Hematopoietic multipotent progenitor cell treated with erythropoietin and hydrocortisone succinate and interleukin-3 and kit ligand, for 8 days (in vitro differentiated cells): ENCODE measurements at places on chromosomes 3 and 15.

- DNase-seq, result no peak
These were observed 6.3 kb upstream of the BHLHE40 start for GRCh38 chr3:4972652-4973643.

DNA sequence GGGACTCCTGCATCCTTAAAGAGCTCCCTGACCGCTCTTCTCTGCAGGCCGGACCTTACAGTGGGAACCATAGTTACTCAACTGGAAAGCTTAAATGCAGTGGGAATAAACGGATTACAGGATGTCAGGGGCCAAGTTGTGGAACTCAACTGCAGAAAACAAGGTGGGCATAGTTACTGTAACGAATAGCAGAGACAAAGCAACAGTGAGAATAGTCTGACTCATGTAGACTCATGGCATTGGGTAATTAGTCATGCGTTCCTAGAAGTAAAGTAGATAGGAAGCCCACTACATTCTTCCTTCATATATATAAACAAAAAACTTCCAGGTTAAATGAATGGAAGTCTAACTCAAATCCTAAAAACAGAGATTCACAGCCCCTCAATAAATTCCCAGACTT is 95.5 kb upstream of the CHRNA7 start:
- no peak for DNase-seq

GRCh38 chr3:156665291-156665690 is 9.1 kb upstream of the TIPARP start:
- no peak for DNase-seq

DNA sequence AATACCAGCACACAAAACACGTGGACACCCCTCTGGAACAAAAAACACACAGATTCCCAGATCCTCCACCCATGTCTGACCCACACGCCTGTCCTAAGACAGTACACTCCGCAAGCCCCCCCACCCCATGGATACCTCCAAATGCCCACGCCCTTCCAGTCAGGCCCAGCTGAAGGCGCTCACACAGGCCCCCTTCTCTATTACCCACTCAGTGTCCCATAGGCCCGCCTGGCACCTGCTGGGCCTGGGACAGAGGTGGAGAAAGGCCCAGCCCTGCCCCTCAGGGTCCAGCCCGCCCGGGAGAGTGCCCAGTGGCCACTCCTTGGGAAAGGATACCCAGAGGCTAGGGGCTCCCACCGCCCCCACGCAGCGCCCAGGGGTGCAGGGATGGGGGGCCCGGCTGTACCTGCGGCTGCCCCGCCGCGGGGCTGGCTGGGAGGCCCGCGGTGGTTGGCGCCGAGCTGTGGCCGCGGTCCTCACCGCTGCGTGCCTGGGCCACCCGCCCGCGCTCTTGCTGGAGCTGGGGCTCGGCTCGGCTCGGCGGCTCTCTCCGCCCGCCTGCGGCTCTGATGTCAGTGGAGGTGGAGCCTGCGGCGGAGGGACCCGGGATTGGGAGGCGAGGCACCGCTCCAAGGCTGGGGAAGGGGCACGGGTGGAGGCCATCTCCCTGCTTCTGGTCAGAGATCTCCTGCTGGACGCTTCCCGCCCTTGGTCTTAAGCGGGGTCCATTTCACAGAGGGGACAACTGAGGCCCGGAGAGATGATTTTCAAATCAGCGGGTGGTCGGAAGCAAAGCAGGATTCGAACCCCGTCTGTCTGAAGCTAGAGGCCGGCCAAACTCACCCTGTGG is at the start of gene CAMK1:
Gene CAMK1, minus strand, starts transcription at position 522 of the 850 bp plus-strand sequence. CDS start 2,198 bp downstream, outside the sequence.
- peak; percentile 50 for DNase-seq

DNA sequence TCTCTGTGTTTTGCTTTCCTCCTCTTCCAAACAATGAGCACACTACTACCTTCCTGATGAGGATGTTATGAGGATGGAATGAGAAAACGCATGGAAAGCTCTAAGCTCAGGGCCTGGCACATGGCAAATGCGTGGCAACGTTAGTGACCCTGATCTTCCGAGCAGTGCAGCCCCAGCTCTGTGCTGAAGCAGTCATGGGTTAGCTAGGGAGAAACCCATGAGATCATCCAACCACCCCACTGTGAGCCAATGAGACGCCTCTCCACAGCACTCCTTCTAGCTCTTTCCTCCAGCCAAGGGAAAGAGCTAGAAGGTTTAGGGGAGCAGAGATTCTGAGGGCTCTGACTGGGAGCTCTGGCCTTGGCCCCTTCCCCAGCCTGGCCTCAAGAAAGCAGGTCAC is 4.5 kb downstream of the CPN2 start:
- DNase-seq, result no peak

DNA sequence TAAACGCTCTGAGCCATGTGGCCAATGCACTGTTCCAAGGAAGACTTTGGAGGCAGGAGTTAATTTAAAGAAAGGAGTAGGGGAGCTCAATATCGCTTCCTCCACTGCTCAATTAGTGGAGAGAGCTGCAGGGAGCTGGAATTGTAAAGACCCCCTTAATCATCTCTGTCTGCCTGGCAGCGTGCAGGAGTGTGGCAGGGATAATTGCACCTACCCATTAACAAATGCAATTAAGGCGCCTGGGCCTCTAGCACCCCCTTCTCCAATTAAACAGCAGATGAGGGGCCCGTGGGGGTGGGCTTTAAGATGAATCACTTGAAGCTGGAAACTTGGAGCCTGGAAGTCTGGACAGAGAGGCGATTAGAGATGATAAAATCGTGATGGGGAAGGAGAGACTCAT is 61.7 kb upstream of the GLCE start:
- DNase-seq, result no peak

DNA sequence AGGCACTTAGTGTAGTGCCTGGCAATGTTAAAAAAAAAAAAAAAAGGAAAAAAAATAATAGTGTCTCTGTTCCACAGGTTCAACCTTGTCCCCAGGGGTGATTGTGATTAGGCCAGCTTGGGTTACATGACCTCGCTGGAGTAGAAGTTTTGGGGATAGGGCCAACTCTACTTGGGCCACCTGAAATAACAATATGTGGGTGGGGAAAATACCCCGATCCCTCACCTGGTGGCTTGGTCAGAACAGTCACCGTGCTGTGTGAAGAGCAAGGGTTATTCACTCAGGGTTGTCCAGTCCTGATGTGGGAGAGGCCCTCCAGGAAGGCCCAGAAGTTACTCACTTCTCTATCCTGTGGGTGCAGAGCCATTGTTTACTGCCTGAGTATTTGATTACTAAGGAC is 19.5 kb downstream of the XYLB start:
- no peak for DNase-seq

DNA sequence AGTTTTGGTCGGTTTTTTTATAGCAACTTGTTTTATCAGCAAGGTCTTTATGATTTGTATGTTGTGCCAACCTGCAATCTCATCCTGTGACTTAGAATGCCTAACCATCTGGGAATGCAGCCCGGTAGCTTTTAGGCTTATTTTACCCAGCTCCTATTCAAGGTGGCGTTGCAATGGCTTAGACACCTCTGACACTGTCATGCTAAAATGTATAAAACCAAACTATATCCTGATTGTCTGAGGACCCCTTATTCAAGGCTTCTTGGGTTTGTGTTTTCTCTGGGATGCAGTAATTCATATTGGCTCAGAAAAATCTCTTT is 209.0 kb upstream of the ALCAM start:
- no peak for DNase-seq

DNA sequence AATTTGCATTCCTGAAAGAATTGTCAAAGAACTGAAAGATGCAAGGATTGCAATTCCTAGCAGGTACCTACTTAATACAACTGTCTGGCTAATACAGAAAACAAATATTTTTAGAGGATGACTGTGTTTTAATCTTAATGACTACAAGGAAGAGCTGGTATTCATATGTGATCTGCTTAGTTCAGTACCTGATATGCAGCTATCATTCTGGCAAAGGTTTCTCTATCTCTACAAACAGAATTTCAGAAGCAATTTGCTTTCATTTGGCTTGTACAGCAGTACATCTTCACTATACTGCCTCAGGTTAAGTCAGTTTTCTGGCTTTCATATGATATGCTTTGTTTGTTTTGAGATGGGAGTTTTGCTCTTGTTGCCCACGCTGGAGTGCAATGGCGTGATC is 51.3 kb downstream of the TBL1XR1 start:
- peak; percentile 56 for DNase-seq

GRCh38 chr3:83662381-83662960 is 1296.3 kb upstream of the CADM2 start:
- no peak for DNase-seq

DNA sequence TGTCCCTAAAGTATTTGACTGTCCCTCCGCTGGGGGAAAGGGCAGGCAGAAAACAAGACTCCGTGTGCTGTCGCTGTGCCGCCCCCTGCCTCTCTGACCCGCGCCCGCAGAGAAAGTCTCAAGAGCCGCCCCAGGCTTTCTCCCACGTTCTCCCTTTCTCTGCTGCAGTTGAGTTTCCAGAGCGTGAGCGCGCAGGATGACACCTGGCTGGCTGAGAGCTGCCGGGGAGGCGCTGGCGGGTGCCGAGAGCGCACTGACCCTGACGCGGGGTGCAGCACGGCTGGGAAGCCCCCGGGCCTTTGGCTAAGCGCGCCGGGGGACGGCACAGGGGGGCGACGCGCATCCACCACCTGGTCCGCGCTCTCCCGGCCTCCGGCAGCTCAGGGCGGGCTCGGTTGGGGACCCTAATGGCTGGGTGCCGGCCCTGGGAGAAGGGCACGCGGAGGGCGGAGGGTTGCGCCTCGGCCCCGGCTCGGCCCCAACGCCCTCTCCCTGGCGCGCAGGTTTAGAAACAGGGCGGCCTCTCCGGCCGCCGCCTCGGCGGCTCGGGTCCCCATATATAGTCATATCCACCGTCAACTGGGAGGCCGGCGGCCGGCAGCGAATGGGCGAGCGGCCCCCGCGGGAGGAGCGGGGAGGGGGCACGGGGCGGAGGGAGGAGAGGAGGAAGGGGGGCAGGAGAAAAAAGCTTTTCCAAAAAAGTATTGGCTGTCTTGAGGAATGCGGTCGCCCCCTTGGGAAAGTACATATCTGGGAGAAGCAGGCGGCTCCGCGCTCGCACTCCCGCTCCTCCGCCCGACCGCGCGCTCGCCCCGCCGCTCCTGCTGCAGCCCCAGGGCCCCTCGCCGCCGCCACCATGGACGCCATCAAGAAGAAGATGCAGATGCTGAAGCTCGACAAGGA is at the start of gene TPM1:
Gene TPM1, plus strand, starts transcription at position 774 of the 903 bp plus-strand sequence. Its CDS starts 83 bp downstream, at position 857.
- DNase-seq, result no peak

DNA sequence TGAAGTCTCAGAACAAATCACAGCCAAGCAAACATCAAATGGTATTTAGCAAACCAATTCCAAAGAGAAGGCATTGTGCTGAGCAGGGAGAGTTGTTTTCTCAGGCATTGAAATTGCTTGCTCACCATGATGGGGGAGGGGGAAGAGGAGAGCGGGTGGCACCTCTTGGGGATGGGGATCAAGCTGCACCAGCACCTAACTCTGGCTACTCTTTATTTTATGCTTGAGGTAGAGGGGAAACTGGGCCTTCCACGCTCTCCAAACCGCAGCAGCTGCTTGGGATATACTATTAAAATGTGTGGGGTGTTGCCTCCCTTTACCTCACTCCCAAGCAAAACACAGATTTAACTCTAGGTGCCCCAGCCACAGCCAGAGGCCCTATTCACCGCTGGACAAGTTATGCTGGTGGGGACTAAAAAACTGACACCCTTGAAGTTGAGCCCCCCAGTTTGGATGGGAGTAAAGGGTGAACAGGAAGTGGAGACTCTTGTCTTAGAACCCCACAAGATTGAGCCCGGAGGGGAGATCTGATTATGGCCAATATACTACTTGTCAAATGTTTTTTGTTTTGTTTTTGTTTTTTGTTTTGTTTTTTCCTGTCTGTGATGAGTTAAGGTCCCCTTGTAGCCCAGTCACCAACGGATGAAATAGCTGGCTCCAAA is 5.0 kb upstream of the FOXB1 start:
- DNase-seq, result no peak

DNA sequence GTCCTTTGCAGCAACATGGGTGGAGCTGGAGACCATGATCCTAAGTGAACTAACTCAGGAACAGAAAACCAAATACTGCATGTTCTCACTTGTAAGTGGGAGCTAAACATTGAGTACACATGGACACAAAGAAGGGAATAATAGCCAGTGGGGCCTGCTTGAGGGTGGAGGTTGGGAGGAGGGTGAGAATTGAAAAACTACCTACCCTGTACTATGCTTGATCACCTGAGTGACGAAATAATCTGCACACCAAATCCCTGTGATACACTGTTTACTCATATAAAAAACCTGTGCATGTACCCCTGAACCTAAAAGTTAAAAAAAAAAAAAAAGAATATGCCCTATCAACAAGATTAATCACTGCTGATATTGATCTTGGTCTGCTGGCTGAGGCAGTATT is 58.7 kb upstream of the ADAMTSL3 start:
- DNase-seq, result no peak

- peak; percentile 21 for DNase-seq
These were observed 390 bp downstream of the STARD5 start for GRCh38 chr15:81323559-81323943.

- no peak for DNase-seq
These were observed 98.3 kb upstream of the SPATA12 start for GRCh38 chr3:56962206-56962605.

- no peak for DNase-seq
These were observed 112.5 kb downstream of the ZNF385D start for GRCh38 chr3:21638488-21638887.
